ENCODE measurements at places on chromosomes 1 and 21.

- ATAC-seq: no peak
- no peak overlapping the region for H3K27ac ChIP-seq
- peaks cover 38% of the 10 kb centered on the region for H3K4me1 ChIP-seq
- H3K36me3 ChIP-seq: no peaks in the 10 kb centered on the region
- no peak overlapping the region for H3K4me3 ChIP-seq
Measured at GRCh38 chr1:161092621-161093028, 3.3 kb upstream of the NECTIN4 start.

DNA sequence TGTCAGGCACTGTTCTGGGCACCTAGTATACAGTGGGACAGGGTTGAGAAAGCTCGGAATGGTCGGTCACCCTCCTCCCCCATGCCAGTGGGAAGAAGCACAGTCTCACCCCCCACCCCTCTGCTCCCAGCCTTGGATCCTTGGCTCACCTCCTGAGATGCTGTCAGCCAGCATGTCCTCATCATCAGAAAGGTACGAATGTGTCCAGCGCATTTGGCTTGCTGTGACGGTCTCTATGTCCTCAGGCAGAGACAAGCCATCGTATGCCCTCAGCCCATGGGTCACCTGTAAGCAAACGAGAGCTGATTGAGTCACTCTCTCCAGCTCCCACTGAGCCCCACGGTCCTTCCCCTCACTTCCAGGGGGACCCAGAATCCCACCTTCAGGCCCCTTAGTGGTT is 41.1 kb downstream of the HSPG2 start:
- no peaks in the 10 kb centered on the region for H3K36me3 ChIP-seq
- peaks cover 29% of the 10 kb centered on the region for H3K27me3 ChIP-seq

DNA sequence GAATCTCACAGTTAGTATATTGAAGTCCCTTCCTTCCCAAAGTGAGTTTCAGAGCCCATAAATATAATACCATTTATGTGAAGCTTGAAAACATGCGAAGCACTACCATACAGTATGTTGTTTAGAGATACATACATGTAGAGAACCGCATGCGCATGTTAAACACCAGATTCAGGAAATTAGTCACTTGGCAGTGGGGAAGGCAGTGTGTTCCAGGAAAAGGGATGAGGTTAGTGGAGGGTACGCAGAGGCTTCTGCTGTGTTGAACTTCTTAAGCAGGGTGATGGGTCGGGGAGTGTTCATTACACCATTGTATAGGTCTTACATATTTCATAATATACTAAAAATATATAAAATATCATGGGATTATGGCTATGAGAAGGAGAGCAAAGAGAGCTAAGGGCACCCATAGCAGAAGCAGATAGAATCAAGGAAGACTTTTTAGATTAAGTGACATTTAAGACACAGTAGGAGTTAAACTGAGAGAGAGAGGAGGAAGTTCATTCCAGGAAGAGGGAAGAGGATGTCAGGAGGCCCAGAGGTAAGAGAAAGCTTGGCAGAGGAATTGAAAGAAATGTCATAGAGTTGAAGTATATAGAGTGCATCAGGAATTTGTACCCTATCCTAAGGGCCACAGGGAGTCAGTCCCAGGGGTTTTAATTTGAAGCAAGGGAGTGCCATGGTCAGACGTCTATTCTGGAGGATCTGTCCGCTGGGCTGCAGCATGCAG is 43.5 kb upstream of the SARS1 start:
- no peak overlapping the region for H3K4me3 ChIP-seq
- H3K27me3 ChIP-seq: peaks cover 20% of the 10 kb centered on the region
- H3K36me3 ChIP-seq: no peaks in the 10 kb centered on the region
- H3K27ac ChIP-seq: no peak overlapping the region
- no peak for ATAC-seq

DNA sequence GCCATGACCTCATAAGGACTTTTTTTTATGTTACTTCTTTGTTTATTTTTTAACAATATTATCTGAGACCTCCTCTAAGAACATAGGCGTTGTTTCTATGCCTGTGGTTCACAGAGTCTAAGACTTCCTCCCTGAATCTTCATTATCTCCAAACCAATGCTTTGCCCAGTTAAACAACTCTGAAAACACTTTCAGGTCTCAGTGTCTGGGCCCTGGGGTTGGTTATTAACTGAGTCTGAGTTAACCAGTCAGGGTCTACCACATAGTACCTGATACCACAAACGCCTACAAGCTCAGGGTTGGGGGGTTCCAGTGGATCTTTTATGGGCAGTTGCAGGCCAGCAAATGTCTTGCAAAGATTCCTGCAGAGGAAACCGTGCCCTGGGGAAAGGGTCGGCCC is 138.2 kb downstream of the AJAP1 start:
- H3K27me3 ChIP-seq: no peaks in the 10 kb centered on the region
- no peak overlapping the region for H3K27ac ChIP-seq
- H3K4me1 ChIP-seq: peaks cover 23% of the 10 kb centered on the region
- H3K4me3 ChIP-seq: no peak overlapping the region
- H3K36me3 ChIP-seq: no peaks in the 10 kb centered on the region
- no peak for ATAC-seq

GRCh38 chr1:69294171-69294570 is 273.6 kb upstream of the LRRC7 start:
- ATAC-seq: no peak
- H3K4me1 ChIP-seq: no peaks in the 10 kb centered on the region
- no peaks in the 10 kb centered on the region for H3K27me3 ChIP-seq
- H3K36me3 ChIP-seq: no peaks in the 10 kb centered on the region
- no peak overlapping the region for H3K27ac ChIP-seq

Data from stimulated activated memory B cell treated with anti-CD40 and anti-IgM and Interleukin-4, amounts not matched to agents 10 μg/mL and 1 μg/mL and 100 μg/mL, for 72 hours (primary cell).